NCI-H1436 (cell line): ENCODE measurements at places on chromosomes 3 and 15.

GRCh38 chr3:184796954-184797353 lies 15.0 kb upstream of the VPS8 start:
- DNase-seq, result no peak

- DNase-seq, result no peak
These were observed 207.3 kb upstream of the CTNNB1 start for GRCh38 chr3:40992023-40992422.

- no peak for DNase-seq
These were observed 48.7 kb upstream of the WDR72 start for GRCh38 chr15:53808058-53808706.

DNA sequence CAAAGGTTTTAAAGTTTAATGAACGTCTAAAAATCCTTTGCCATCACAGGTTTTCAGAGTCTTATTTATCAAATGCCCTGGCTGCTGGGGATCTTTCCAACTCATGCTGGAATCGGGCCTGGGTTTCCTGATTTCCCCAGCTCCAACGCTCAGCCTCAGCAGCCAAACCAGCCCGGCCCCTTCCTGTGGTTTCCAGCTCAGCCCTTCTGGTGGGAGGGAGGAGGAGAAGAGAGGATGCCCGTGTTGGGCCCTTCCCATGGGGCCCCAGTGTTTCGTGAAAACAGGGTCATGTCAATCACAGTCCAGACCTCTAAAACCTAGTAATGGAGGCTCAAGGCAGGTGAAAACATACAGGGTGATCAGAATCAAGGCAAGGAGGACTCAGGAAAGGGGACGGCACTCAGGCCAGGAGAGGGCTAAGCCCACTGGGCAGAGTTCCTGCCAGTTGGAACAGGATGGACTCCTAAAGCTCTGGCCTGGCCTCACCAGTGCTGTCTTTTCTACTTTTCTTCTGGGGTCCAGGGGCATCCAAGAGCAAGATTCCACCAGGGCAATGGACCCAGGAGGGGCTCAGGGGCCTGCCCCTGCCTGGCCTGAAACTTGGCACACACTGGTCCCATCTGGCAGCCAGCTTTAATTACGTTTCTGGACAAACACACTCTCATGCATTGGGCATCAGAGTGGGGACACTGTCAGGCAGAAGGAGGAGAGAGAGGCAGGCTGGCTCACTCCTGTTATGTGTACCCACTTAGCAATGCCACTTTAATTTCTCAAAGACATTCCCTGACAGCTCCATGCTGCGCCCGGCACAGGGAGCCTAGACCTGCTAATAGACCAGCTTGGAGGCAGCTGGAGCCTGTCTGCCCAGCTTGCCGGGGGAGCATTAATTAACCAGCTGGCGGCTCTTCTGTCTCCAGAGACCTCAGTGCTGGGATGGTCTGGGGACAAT lies 194.6 kb downstream of the FAM43A start:
- peak; percentile 49 for DNase-seq

DNA sequence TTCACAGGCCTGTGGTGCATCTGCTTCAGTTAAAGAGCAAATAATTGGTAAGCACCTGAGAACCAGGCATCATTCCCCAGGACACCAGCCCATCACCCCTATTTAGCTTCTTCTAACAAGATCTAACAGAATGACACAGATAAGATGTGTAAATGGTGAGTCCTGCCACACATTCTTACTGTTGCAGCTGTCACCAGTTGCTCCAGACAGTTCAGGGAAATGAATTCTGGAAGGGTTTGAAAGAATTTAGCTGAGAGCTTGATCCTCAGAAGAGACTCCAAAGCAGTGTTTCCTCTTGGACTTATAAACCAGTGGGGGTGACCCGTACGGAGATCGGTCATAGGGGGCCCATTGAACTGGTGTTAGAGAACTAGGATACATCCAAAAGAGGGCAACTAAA lies 238.0 kb downstream of the MEX3B start:
- DNase-seq, result no peak

GRCh38 chr3:127645371-127646015 lies 16.5 kb downstream of the PODXL2 start:
- no peak for DNase-seq

DNA sequence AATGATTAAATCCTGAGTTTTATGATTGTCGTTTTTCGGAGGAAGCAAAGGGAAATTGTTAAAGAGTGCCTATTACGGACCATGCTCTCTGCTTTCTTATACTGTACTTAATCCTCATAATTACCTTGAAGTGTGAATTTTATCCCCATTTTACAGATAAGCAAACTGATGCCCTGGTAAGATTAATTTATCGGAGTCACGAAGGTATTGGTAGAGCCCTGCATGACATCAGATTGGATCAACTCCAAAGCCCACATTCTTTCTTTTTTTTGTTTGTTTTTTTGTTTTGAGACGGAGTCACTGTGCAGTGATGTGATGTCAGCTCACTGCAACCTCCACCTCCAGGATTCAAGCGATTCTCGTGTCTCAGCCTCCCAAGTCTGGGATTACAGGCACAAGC lies 1.6 kb upstream of the GNB4 start:
- no peak for DNase-seq

GRCh38 chr3:19994796-19995195 lies 17.3 kb downstream of the PP2D1 start:
- no peak for DNase-seq

DNA sequence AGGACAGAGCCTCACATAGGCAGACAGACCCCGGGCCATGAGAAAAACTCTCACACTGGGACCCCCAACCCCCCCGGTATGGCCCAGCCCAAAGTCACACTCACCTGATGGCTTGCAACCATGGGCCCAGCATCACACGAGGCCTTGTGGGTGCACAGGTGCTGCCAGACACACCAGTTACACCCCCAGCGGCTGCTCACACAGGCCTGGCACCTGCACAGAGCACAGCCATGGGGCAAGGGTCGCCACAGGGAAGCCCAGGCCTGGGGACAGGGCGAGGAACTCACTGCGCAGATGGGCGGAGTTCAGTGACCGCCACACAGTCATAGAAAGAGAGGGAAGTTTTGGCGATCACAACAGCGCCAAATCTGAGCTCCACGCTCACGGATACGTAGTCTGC lies 9.3 kb downstream of the PLXNB1 start:
- DNase-seq, result no peak

GRCh38 chr15:29770796-29771195 lies 51.5 kb downstream of the TJP1 start:
- DNase-seq, result no peak

GRCh38 chr3:9249273-9250192 lies at the start of gene SRGAP3:
TSS of gene SRGAP3 (minus strand) at chr3:9249646. CDS start at chr3:9248951, 695 bp downstream.
- peak; percentile 46 for DNase-seq

- peak; percentile 42 for DNase-seq
These were observed 7.2 kb downstream of the LIPC start for GRCh38 chr15:58438956-58439355.

GRCh38 chr3:17577796-17578520 lies 164.5 kb downstream of the TBC1D5 start:
- DNase-seq, result no peak

DNA sequence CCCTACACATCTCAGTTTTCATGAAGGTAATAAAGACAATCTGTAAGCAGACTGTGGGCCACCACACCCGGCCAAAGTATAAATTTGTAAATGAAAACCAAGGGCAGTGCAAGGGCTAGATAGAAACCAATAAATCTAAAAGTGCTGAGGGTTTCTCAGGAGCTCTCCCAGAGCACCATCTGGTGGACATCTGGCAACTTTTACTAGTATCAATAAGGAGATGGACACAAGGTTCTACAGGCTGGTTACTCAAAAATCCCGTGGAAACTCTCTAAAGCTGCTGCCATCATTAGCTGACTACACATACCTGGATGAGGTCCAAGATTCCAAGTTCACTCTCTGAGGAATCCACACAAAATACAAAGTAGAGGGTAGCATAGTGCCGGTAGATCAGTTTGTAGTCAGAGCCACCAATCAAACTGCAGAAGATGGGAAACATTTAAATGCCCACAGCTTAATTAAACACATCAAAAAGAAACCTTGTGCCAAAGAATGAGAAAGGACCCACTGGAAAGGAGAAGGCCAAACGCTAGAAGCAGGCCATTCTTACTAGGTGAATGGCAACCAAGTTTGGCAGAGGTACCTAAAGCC lies 5.5 kb downstream of the AP3S2 start:
- no peak for DNase-seq

DNA sequence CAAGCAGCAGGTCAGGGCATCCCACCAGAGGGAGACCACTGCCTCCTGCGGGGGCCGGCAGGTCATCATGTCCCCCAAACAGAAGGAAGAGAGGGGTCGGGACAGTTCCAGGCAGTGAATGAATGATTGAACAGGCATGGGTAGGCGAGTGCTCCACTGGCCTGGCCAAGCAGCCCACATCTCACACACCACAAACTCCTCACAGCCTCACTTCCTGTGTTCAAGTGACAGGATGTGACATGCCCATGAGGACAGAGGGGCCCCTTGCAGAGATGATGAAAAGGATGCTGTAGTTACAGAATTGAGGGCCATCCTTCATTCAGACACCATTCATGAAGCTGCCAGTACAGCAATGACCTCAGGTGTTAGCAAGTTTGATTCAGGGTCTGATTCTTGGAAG lies 3.7 kb downstream of the IQSEC1 start:
- no peak for DNase-seq

GRCh38 chr3:111496894-111497559 lies 45.0 kb upstream of the CD96 start:
- no peak for DNase-seq

DNA sequence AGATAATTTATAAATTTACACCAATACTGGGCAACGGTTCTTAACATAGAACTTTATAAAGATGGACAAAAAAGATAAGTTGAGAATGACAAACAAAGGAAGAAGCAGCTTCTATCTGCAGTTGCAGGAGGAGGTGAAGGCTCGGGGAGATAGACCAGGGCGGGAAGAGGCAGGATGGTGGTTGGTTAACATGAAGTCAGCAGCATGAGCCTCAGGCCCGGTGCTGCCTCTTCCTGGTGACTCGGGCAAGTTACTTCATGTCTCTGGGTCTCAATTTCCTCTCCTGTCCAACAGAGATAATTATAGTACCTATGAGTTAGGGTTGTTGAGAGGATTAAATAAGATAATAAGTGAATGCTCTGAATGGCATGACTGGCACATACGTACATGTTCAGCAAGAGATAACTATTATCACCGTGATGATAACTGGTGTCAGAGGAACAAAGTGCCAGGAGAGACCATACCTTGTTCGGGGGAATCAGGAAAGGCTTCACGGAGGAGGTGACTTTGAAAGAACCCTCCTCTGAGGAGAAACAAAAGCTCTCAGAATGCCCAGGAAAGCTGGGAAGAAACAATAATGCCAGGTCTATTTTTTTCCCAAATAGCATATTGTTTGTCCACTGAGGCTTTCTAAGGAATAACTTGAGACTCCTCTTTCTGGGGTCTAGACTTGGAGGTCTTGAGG lies 4.4 kb downstream of the PAK6 start:
- no peak for DNase-seq

DNA sequence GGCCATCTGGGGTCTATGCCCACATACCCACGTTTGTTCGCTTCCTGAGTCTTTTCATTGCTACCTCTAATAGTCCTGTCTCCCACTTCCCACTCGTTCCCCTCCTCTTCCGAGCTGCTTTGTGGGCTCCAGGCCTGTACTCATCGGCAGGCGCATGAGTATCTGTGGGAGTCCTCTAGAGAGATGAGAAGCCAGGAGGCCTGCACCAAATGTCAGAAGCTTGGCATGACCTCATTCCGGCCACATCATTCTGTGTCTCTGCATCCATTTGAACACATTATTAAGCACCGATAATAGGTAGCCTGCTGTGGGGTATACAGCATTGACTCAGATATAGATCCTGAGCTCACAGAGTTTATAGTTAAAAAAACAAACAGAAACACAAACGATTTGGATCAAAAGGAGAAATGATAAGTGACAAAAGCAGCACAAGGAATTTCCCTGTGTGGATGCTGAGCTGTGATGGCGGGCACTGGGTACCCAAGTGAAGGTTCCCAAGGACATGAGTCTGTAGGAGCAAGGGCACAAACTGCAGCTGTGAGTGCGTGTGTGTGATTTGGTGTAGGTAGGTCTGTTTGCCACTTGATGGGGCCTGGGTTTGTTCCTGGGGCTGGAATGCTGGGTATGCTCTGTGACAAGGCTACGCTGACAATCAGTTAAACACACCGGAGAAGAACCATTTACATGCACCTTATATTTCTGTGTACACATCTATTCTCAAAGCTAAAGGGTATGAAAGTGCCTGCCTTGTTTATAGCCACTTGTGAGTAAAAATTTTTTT lies 35.9 kb downstream of the NR1I2 start:
- DNase-seq, result no peak

DNA sequence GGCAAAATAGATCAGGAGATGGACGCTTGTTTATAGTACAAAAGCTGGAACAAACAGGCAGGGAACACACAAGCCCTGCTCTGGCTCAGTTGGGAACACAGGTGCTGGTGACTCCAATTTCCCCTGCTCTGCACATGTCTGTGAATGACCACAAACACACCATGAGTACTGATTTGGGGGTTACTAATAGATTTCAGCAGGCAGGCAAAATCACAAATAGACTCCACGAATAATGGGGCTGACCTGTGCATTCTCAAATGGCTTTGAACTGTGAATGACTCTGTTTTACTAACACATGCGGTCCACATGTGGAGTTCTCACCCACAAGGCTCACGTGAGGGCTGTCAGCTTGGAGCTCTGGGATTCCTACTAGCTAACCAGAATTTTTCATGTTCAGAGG lies 3.9 kb downstream of the RTP3 start:
- DNase-seq, result no peak

- DNase-seq, result no peak
These were observed 543 bp downstream of the ARPIN start for GRCh38 chr15:89912145-89912673.

- no peak for DNase-seq
These were observed 246.8 kb upstream of the TOPAZ1 start for GRCh38 chr3:43994657-43995546.

- DNase-seq, result no peak
These were observed 91.6 kb downstream of the PLD1 start for GRCh38 chr3:171718493-171719185.

DNA sequence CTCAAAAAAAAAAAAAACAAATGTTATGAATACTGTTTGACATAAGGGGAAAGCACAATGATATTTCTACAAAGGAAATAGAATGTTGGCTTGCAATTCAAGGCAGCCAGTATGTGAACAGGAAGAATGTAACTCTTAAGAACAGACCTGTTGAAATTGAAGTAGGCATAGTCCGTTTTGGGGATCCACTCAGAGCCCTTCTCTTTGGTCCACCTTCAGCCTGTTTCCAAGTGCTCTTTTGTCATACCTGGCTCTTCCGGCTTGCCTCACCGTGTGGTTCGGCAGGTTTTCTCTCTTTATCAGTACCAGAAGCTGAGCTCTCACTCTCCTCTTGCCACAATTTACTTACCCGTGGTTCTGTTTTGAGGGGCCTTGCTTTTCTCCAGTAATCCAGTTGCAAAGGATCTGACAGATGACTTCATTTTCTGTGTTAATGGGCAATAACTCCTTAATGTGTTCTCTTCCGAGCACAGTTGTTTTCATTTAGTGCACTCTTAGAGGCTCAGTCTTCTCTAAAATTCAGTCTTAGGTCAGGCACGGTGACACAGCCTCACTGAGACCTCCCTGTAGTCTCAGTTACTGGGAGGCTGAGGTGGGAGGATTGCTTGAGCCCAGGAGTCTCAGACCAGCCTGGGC lies 6.7 kb downstream of the ABHD17C start:
- no peak for DNase-seq
